NCI-H187 (cell line): ENCODE measurements at places on chromosomes 11 and 22.
A peak's percentile ranks its signal among the peaks of the same experiment; 100 is the strongest.

DNA sequence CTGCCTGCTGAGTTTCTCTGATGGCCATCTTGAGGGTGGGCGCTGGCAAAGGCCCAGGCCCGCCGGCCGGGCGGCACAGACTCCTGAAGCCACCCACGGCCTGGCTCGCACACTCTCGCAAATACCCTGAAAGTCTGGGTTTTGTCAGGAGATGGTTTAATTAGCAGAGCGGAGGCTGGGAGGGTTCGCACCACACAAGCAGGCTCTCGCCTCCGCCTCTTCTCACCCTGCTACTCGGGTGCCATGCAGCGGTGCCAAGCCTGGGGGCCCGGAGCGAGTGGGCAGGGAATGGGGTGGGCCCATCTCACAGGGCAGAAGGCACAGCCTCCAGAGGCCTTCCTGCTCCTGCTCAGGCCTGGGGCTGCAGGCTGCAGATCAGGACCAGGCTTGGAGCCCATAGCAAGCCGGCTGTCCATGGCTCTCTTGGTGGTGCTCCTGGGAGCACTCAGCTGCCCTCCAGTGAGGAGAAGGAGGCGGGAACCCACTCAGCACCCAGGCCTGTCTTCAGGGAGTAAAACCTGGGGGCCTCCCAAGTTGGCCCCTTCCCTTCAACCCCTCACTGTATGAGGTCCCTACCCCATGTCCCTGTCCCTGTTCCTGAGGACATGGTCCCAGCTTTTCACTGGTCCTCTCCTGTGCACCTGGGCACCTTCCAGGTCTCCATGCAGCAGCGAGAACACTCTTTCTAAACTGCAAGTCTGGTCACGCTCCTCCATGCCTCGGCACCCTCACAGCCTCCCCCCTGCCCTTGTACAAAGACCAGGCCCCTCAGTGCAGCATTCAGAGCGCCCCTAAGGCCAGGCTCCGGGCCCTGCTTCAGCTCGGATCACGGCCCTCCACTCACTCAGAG is 62.0 kb downstream of the FLRT1 start:
- DNase-seq: no peak

- DNase-seq: no peak
These were observed 1.5 kb upstream of the SOX10 start for GRCh38 chr22:37985751-37986281.

GRCh38 chr11:35919244-35919643 is 24.6 kb upstream of the LDLRAD3 start:
- DNase-seq: peak; percentile 72

- DNase-seq: no peak
These were observed 101.6 kb upstream of the PARVA start for GRCh38 chr11:12275818-12276217.

DNA sequence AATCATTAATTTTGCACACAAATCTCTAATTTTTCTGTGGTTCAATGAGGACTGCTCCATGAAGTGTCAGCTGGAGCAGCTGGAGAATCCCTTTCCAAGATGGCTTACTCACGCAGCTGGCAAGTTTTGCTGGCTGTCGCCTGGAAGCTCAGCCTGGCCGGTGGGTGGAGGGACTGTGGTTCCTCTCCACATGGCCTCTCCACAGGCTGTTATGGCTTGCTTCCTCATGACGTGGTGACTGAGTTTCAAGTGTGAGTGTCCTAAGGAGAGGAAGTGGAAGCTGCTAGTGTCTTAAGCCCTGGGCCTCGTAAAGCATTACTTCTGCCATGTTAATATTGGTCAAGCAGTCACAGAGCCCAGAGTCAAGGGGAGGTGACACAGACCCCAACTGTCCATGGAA is 14.0 kb upstream of the NRIP3 start:
- DNase-seq: no peak

GRCh38 chr11:109695696-109696095 is 273.7 kb downstream of the C11orf87 start:
- no peak for DNase-seq

DNA sequence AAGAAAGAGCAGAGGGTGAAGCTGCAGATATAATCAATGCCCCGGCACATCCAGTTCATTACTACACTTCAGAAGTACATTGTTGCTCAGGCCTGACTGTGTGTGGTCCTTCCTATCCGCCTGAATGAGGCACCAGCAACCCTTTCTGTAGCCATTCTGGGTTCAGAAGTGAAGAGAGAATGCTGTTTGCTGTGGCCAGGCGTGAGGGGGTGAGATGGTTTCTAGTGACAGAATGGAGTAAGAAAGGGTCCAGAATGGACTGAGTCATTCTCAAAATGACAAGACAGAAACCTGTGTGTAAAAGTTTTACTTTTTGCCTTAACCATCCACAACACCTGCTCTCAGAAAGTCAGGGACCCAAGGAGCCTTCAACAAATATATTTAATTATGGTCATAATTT is 334.8 kb downstream of the GUCY1A2 start:
- no peak for DNase-seq

DNA sequence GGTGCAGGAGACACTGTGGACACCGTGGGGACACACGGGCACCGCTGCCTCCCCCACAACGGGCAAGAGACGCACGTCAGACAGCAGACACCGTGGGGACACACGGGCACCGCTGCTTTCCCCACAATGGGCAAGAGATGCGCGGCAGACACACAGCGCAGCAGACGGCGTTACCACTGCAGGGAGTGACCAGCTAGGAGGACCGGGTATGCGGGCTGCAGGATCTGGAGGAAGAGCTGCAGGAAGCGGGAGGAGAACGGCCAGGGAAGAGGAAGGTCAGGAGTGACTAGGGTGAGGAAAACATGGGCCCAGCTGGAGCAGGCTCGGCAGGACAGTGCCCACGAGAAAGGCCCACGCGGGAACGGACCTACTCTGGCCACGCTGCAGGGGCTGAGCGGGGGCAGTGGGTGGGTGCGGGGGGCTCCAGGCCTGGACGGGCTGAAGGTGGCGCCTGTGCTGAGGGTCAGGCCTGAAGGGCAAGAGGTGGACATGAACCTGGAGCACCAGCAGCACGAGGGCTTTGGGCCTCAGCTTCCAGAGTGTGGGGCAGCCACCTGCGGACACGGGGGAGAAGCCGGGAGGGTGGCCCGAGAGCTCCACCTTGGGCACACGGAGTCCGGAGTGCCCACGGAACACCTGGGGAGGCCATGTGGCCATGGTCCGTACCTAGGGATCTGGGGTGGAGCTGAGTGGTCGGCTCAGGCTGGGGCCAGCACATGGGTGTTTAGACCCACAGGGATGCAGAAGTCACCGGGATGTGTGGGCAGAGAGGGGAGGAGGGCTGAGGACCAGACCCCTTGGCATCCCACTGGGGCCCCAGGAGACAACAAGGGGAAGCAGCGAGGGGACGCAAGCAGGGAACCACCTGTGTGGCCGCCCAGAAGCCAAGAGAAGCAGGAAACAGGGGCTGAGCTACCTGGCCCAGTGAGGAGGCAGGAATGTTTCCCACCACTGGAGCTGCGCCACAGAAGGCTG is 16.5 kb downstream of the TOLLIP start:
- no peak for DNase-seq

GRCh38 chr22:42693055-42693762 is 27.5 kb downstream of the A4GALT start:
- DNase-seq: no peak

DNA sequence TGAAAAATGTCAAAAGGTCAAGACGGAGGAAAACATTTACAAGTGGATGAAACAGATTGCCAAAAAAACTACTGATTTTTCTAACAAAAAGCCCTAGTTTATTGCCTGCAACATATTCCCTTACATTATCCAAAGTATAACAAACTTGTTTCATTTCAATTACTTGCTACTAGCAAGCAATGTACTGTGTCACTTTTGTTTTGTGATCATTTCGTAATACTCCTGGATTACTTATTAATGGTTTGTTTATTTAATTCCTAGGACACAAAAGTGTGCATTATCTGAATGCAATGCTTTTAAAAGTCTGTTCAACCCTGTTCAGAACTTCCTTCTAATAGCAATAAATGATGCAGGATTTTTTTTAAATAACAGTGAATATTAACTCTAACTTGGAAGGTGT is 50.9 kb downstream of the CCDC34 start:
- no peak for DNase-seq

DNA sequence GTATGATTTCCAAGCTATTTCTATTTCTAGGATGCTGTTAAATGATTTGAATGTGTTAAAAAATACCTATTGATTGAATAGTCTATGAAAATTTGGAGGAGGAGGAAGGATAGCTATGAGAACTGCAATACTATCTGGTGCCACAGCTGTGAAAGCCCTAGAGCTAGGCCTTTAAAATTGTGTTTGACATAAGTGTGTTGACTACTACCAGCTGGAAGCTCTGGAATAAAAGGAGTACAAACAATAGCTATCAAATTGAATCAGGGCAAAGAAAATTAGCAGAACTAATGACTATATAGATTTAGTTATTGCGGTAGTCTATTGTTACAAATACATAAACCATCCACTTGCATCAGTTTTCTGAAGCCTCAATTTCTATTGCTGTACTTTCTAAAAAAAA is 124.8 kb upstream of the CNTN5 start:
- no peak for DNase-seq

- no peak for DNase-seq
These were observed 44.9 kb downstream of the AAMDC start for GRCh38 chr11:77865805-77866204.

- no peak for DNase-seq
These were observed 82.7 kb upstream of the LINC01488 start for GRCh38 chr11:69398529-69399492.

DNA sequence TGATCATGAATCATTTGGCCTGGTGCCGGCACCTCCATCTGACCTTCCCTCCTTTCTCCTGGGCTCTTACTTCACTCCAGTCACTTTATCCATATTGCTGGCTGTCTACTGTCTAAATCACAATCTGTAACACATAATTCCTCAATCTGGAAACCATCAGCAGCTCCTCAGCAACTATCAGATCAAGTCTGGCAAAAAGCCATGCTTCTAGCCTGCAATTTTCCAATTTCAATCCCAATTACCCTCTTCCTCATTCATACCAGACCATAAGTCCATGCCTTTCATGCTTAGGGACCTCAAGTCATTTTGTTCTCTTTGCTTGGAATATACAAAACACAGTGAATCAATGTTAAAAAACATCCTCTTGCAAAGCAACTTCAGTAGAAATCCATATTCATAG is 882.8 kb upstream of the ANO3 start:
- DNase-seq: no peak

DNA sequence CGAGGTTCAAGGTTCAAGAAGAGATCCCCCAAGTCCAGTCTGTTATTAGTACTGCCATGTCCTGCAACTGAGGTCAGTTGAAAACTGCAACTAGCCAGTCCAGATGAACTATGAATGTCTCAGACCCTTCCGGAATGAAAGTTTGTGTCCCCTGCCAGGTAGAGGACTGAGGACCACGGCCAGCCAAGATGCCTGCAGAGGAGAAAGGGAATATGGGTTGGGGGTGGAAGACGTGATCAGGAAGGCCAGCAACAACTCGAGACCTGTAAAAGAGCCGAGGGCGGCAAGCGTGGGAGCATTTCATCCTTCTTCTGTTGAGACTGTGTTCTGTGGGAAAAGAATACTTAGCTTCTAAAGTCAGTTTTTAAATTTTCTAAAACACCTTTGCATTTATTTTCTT is 572.4 kb upstream of the B3GAT1 start:
- DNase-seq: no peak

DNA sequence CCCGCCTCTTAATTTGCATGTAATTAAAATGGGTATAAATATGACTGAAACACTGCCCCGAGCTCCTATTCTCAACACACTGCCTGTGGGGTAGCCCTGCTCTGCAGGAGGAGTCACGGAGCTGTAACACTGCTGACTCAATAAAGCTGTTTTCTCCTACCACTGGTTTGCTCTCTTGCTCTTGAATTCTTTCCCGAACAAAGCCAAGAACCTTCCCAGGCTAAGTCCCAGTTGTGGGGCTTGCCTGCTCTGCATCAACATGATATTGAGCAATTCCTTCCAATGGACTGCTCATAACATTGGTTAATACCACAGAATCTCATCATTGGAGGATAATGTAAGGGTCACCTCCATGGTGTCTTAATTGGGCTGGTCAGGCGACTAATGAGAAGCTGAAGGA is 114.4 kb downstream of the FBXO7 start:
- no peak for DNase-seq

GRCh38 chr11:87917111-87917510 is 258.1 kb downstream of the RAB38 start:
- DNase-seq: no peak

DNA sequence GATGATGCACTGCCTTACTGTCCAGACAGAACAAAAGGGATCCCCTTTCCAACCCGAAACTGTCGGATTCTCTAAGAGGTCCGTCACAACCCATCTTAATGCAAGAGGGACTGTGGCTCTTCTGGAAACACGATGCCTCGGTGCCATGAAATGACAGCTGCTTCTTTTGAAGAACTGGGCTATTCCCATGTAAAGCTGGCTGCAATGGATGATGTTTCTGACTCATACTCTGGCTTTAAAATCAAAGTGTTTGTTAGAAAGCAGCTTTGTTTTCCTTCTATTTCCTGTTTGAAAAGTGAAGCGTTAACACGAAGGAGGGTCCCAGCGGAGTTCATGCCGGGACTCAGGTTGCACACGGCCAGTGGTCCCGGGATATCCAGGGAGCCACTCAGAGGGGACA is 3.1 kb downstream of the TP53AIP1 start:
- no peak for DNase-seq

- no peak for DNase-seq
These were observed 116.3 kb upstream of the NECTIN1 start for GRCh38 chr11:119845305-119845704.

- no peak for DNase-seq
These were observed 7.6 kb downstream of the BRSK2 start for GRCh38 chr11:1397146-1397861.

- DNase-seq: no peak
These were observed 1.3 kb upstream of the WNT7B start for GRCh38 chr22:45978275-45978713.

DNA sequence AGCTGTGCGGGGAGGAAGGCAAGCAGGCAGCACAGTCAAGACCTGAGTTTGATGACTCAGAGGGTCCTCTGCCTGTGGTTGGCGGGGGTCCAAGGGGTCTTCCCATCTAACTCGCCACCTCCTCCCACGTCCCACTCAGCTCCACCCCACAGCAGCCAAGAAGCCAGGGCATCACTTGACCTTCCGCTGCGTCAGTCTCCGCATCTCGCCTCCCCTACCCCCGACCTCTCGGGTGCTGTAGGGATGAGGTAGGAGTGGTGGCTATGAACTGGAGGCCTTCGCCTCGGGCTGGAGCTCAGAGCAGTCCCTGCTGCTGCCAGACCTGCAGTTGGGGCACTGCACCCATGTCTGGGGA is 90.6 kb downstream of the CDKN1C start:
- DNase-seq: no peak

GRCh38 chr11:44628730-44629700 is 63.6 kb downstream of the CD82 start:
- DNase-seq: no peak

GRCh38 chr22:46828323-46828900 is 66.0 kb downstream of the TBC1D22A start:
- DNase-seq: no peak

DNA sequence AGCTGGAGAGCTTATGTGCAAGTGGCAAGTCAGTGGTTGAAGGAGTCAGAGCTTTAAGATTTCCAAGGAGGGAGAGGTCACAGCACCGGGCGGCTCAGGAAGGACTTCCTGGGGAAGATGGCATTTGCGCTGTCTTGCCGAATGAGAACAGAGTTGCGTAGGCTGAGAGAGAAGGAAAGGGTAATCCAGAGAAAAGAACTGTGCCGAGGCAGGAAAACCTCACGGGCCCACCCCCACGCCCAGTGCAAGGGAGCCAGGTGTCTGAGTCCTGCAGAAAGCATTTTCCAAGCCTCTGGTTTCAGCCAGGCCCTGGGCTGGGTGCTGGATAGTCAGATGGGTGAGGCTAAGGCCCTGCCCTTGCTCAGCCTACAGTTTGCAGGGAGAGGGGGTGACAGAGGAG is 3.2 kb upstream of the AP1B1 start:
- no peak for DNase-seq
